ENCODE measurements at places on chromosomes 6 and 20.

GRCh38 chr6:158337332-158337731 lies 25.1 kb downstream of the TULP4 start:
- DNase-seq, result no peak
- no peak overlapping the region for H3K27ac ChIP-seq
- H3K36me3 ChIP-seq, result no peaks in the 10 kb centered on the region
- H3K27me3 ChIP-seq, result no peaks in the 10 kb centered on the region

DNA sequence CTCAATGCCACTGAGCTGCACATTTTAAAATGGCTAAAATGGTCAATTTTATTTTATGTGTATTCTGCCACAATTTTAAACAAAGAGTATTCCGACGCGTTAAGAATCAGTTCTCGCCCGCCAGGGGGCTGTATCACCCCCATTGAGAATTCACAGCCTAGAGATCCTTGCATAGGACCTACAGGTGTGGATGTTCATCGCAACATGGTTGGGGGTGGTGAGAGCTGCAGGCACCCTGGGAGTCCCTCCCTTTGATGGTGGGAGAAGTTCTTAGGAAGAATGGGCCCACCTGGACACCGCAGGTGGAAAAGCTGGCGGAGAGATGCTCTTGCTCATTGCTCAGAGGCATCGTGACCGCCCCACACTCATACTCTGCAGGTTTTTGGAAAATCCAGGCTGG lies 63.5 kb downstream of the SLC2A10 start:
- H3K27ac ChIP-seq, result no peak overlapping the region
- DNase-seq, result no peak
- peaks cover 7% of the 10 kb centered on the region for H3K4me1 ChIP-seq
- no peak overlapping the region for H3K4me3 ChIP-seq
- H3K27me3 ChIP-seq, result peaks cover 4% of the 10 kb centered on the region

- H3K36me3 ChIP-seq, result peaks cover 1% of the 10 kb centered on the region
- H3K27ac ChIP-seq, result peak overlapping the region; percentile 74
- peak; percentile 68 for DNase-seq
- peaks cover 33% of the 10 kb centered on the region for H3K4me1 ChIP-seq
Measured at GRCh38 chr20:34709044-34709830, 5.1 kb downstream of the TP53INP2 start.

DNA sequence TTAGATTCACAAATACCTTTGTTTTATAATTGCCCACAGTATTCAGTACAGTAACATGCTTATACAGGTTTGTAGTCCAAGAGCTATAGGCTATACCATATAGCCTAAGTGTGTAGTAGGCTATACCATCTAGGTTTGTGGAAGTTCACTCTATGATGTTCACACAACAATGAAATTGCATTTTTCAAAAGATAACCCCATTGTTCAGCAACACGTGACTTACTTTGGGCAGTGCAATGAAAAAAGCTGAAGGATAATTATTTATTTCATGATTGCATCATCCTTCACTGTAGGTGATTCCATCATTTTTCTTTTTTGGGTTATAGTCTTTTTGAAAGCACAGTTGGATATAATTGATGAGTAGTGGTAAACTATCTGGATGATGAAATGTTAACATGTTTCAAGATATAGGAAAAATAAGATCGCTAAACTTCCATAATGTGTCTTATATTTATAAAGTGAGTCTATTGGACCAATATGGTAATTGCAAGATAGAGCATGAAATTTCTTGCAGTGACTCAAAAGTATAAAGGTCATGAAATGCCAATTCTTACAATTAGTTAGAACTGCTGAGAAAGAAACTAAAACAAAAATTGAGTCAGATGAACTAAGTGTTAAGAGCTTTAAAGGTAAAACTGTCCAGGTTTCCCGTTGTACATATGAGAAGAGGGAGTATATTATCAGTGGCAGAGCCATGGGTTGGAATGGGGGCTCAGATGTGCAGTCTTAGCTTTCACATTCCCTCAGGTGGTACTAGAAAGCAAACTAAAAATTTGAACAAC lies 164.4 kb downstream of the ZFAND3 start:
- H3K4me3 ChIP-seq, result no peak overlapping the region
- H3K27me3 ChIP-seq, result no peaks in the 10 kb centered on the region
- DNase-seq, result no peak
- H3K36me3 ChIP-seq, result no peaks in the 10 kb centered on the region
- H3K27ac ChIP-seq, result no peak overlapping the region

DNA sequence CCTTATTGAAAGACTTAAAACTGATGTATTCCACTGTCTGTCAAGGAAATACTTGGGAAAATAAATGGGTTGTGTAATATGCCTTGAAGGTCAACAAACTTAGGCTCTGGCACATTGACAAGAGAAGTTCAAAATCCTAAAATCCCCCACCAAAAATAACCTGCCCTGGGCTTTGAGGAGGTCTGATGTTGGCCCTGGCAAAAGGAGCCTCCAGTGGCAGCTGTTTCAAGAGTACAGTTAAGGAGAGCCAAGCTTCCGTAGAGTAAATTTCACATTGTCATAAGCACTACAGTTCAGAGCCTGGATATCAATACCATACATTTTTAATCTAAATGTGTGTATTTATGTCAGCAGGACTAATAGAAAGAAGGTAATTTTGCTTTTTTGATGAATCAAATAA lies 282.7 kb downstream of the EYA4 start:
- H3K27me3 ChIP-seq, result no peaks in the 10 kb centered on the region
- H3K27ac ChIP-seq, result no peak overlapping the region
- H3K36me3 ChIP-seq, result no peaks in the 10 kb centered on the region

DNA sequence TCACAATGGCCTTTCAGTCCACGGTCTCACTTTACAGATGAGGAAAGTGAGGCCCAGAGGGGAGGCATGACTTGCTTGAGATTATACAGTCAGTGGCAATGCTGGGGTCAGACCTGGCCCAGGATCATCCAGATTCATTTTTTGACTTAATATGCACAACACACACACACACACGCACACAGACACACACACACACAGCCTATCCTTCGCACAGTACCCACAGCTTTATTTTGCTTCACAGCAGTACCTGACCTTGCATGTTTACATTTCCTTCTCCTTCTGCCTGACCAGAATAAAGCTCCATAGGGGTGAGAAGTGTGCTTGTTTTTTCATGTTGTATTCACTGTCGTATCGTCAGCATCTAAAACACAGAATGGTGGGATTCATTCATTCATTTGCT lies 79.8 kb downstream of the VEGFA start:
- no peak overlapping the region for H3K27ac ChIP-seq
- peaks cover 19% of the 10 kb centered on the region for H3K4me1 ChIP-seq
- no peaks in the 10 kb centered on the region for H3K36me3 ChIP-seq

GRCh38 chr20:10568032-10568431 lies 105.8 kb downstream of the JAG1 start:
- H3K4me3 ChIP-seq, result no peak overlapping the region
- no peaks in the 10 kb centered on the region for H3K27me3 ChIP-seq
- no peak for DNase-seq
- H3K27ac ChIP-seq, result no peak overlapping the region

GRCh38 chr6:166058064-166058739 lies 109.4 kb downstream of the TBXT start:
- DNase-seq, result peak; percentile 71
- no peaks in the 10 kb centered on the region for H3K36me3 ChIP-seq
- H3K4me1 ChIP-seq, result peaks cover 6% of the 10 kb centered on the region
- H3K4me3 ChIP-seq, result no peak overlapping the region

DNA sequence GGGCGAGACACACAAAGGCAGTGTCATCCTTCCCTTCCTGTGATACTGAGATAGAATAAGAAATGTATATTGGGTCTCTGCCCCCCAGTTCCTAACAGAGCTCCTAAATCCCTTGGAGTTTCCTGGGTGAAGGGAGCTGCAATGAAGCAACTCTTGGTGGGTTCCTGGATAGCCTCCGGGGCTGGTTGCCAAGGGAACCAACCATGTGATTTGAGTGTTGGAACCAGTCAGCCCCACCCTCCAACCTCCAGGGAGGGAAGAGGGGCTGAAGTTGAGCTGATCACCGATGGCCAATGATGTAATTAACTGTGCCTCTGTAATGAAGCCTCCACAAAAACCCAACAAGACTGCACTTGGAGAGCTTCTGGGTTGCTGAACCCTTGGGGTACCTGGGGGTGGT lies 116.6 kb downstream of the SLC22A3 start:
- H3K36me3 ChIP-seq, result no peaks in the 10 kb centered on the region
- DNase-seq, result no peak
- H3K27me3 ChIP-seq, result no peaks in the 10 kb centered on the region
- no peak overlapping the region for H3K4me3 ChIP-seq
- no peak overlapping the region for H3K27ac ChIP-seq

- H3K36me3 ChIP-seq, result no peaks in the 10 kb centered on the region
- H3K4me1 ChIP-seq, result peaks cover 16% of the 10 kb centered on the region
- no peak for DNase-seq
- peaks cover 73% of the 10 kb centered on the region for H3K27me3 ChIP-seq
Measured at GRCh38 chr20:40692240-40693011, 3.4 kb upstream of the MAFB start.

- no peak for DNase-seq
- no peak overlapping the region for H3K27ac ChIP-seq
- no peak overlapping the region for H3K4me3 ChIP-seq
- H3K4me1 ChIP-seq, result no peaks in the 10 kb centered on the region
- no peaks in the 10 kb centered on the region for H3K27me3 ChIP-seq
Measured at GRCh38 chr6:80234401-80234800, 127.9 kb downstream of the BCKDHB start.

- H3K36me3 ChIP-seq, result no peaks in the 10 kb centered on the region
- no peaks in the 10 kb centered on the region for H3K4me1 ChIP-seq
- no peak for DNase-seq
Measured at GRCh38 chr6:79702691-79703090, 71.6 kb downstream of the SH3BGRL2 start.

GRCh38 chr6:164507206-164507940 lies 802.0 kb downstream of the C6orf118 start:
- H3K4me1 ChIP-seq, result no peaks in the 10 kb centered on the region
- H3K36me3 ChIP-seq, result no peaks in the 10 kb centered on the region
- H3K27me3 ChIP-seq, result no peaks in the 10 kb centered on the region
- H3K27ac ChIP-seq, result no peak overlapping the region
- H3K4me3 ChIP-seq, result no peak overlapping the region
- DNase-seq, result no peak

DNA sequence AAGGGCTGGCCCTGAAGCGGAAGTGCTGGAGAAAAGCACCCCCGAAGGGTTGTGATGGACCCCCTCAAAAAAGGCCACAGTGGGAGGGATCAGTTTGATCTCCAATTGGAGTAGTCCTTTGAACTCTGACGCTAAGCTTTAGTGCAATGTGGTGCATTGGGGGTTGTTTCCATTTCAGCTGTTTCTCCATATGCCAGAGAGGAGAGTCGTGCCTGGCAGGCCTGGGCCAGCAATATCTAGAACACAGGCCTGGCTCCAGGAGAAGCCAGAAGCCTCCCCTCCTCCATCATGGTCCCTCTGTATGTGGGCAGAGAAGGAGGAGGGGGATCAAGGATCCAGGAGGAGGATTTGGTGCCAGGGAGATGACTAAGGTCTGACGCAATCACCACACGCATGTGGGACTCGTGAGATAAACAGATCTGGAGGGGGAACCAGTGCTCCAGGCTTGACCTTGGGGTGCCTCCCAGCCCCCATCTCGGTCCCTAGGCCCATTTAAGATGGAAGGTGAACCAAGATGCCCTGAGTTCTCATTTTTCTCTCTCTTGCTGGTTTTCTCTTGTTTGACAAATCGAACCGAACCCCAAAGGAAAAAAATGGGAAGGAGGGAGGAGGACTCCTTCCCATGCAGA lies 517.4 kb upstream of the JARID2 start:
- H3K27me3 ChIP-seq, result no peaks in the 10 kb centered on the region
- DNase-seq, result peak; percentile 74
- peak overlapping the region; percentile 21 for H3K27ac ChIP-seq

GRCh38 chr20:45209924-45210323 lies 3.1 kb downstream of the SEMG1 start:
- peaks cover 2% of the 10 kb centered on the region for H3K27me3 ChIP-seq
- no peak overlapping the region for H3K27ac ChIP-seq
- no peak for DNase-seq
- H3K4me3 ChIP-seq, result no peak overlapping the region
- no peaks in the 10 kb centered on the region for H3K36me3 ChIP-seq

DNA sequence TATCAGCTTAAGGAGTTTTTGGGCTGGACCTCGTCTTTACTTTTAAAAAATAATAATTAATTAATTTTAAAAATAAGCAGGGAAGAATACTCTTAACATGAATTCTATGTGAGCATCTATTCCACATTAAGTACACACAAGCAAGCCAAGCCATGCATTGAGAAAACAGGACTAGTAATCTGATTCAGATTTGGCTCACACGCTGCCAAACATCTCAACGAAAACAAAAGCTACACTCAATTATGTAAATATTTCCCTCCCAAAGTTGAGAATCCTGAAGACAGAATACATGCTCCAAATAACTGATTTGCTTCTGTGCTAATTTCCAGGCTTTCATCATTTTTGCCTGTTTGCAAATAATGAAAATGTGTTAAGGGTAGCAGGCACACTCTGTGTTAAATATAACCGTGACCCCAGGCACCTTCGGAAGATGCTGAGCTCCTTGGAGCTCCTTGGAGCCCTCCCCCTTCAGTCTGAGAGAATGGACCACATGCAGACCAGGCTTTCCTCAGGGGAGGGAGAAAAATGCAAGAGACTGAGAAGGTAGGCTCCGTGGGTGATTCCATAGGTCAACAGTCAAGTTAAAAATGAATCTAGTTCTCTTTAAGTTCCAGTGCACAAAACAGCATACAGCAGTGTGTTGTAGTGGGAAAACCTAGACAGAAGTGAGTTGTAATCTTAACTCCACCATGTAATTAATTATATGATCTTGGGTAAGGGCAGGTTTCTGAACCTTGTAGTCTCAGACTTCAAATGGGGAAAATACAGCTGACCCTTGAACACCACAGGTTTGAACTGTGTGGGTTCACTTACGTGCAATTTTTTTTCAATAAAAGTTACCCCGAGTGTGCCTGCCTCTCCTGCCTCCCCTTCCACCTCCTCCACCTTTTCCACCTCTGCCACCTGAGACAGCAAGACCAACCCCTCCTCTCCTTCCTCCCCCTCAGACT lies 161.3 kb upstream of the RREB1 start:
- DNase-seq, result no peak
- H3K27me3 ChIP-seq, result no peaks in the 10 kb centered on the region
- H3K4me1 ChIP-seq, result no peaks in the 10 kb centered on the region
- no peaks in the 10 kb centered on the region for H3K36me3 ChIP-seq
- H3K27ac ChIP-seq, result no peak overlapping the region
- no peak overlapping the region for H3K4me3 ChIP-seq

- peak overlapping the region; percentile 31 for H3K27ac ChIP-seq
- no peak overlapping the region for H3K4me3 ChIP-seq
- H3K4me1 ChIP-seq, result peaks cover 51% of the 10 kb centered on the region
- H3K27me3 ChIP-seq, result no peaks in the 10 kb centered on the region
- H3K36me3 ChIP-seq, result peaks cover 10% of the 10 kb centered on the region
Measured at GRCh38 chr20:36491901-36492617, 49.3 kb upstream of the MYL9 start.

- peak; percentile 99 for DNase-seq
- peaks cover 9% of the 10 kb centered on the region for H3K4me1 ChIP-seq
- H3K27ac ChIP-seq, result peak overlapping the region; percentile 88
- H3K27me3 ChIP-seq, result no peaks in the 10 kb centered on the region
- H3K36me3 ChIP-seq, result no peaks in the 10 kb centered on the region
Measured at GRCh38 chr6:142802124-142802523, 142.9 kb downstream of the HIVEP2 start.

DNA sequence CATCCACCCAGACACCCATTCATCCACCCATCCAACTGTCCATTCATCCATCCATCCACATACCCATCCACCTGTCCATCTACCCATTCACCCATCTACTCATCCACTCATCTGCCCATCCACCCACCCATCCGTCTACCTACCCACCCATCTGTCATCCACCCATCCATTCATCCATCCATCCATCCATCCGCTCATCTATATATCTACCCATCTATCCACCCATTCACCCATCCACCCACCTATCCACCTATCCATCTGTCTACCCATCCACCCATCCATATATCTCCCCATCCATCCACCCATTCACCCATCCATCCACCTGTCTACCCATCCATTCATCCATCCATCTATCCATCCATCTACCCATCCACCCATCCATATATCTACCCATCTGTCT lies 30.7 kb downstream of the ARMC2 start:
- no peaks in the 10 kb centered on the region for H3K4me1 ChIP-seq
- no peak overlapping the region for H3K4me3 ChIP-seq
- H3K27me3 ChIP-seq, result no peaks in the 10 kb centered on the region

Data from astrocyte (in vitro differentiated cells and primary cell).